Midbrain (tissue), 1 donor: ENCODE measurements at places on chromosomes 3 and 15.

DNA sequence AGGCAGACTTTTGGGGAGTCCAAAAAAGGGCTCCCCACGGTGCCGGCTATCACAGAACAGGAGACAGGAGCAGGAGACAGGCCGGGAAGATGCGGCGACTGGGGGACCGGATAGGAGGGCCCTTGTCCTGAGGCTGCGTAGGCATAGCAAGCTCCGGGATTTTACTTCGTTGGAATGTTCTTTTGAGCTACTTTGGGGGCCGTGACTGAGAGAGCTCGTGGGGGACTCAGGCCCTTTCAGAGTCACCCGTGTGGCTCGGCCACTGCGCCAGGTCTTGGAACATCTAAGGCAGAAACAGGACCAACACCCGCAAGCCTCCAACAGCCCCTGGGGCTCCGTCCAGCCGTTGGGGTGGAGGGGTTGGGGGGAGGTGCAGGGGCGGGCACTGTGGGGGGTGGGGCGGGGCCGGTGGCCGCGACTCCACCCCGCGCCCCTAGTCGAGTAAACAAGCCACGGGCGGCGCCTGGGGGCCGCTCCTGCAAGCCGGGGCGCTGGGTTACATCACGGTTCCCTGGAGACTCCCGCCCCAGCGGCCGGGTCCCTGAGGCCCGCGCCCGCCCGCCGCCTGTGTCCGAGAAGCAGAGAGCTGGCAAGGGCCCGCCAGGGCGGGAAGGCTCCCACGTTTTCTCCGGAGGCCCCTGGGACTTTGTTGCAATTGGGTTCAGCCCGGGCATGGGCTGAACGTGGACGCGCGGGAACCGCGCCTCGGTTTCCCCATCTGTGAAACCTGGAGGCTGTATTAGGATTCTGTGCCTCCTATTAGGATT, 23.3 kb upstream of the C15orf39 start:
- peak; percentile 3 for DNase-seq

GRCh38 chr3:43688245-43688650, 2.5 kb upstream of the ABHD5 start:
- no peak for DNase-seq

DNA sequence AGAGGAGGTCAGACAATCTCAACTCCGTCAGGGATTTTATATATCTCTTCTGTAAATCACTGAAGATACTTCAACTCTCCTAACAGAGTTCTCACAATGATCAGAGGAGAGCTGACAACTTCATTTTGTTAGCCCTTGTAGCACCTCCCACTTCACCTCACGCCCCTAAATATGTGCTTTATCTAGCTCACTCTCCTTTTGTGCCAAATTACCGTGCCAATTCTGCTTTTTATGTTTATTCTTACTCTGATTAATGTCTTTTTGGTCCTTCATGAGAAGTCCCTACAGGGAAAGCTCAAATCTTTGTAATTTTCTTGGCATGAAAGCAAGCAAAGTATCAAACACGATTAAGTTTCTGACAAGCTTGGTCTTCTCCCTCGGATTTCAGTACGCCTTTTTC, 636.1 kb upstream of the NAALADL2 start:
- DNase-seq: no peak

- no peak for DNase-seq
Measured at GRCh38 chr3:159619341-159619885, 369.2 kb upstream of the IL12A start.

- no peak for DNase-seq
Measured at GRCh38 chr15:32134842-32135241, 104.5 kb downstream of the CHRNA7 start.

DNA sequence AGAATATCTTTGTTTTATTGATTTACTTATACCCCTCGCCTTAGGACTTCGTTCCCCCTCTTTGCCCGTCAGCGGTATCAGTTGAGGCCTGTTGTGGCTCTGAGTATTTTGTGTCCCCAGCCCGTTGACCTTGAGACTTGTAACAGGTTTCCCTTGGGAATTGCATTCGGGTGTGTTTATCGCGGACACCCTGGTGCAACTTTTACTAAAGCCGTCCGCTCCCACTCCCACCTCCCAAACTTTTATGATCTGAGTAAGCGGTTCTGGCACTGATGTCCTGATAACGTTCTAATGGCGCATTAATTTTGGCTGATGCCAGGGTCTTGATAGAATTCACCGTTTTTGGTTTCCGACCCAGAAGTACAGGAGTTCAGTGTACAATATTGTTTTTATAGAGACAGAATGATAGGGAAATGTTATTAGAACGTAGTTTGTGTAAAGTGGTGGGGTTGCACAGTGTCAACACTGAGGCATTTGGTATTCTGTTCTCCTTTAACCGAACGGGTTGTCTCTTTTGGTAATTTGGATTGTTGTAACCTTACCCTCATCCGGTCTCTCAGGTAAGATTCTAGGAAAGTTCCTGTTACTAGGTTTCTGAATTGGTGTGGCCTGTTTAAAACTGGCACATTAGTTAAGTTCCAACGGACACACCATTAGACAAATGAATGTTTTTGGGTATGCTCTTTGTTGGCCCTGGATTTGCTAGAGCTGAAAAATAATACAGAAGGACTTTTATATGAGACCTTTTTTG, 47.8 kb downstream of the OIP5 start:
- no peak for DNase-seq
